Lung microvascular endothelial cell (primary cell): ENCODE measurements at places on chromosomes 5 and 9. TPM values are rescaled to one million over a fixed set of nuclear protein-coding genes. Genes with fewer than 3 reads are reported as not detected.

DNA sequence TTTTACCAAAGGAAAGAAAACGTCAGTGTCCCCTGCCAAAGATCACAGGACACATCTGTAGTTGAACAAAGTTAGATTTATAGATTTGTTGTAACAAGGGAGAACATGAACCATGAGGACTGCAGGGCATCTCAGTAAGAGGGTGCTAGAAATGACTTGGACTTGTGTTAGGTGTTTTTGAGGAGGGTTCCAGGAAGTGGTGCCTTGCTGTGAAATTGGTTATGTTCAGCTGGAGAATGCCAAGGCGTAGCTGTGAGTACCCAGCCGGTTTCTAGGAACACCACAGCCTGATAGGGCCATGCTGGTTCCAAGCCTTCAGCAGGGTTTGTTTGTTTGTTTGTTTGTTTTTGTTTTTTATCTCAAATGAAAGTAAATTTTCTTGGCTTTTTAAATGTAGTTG lies 5.3 kb downstream of the SPEF2 start:
- no peak for DNase-seq

DNA sequence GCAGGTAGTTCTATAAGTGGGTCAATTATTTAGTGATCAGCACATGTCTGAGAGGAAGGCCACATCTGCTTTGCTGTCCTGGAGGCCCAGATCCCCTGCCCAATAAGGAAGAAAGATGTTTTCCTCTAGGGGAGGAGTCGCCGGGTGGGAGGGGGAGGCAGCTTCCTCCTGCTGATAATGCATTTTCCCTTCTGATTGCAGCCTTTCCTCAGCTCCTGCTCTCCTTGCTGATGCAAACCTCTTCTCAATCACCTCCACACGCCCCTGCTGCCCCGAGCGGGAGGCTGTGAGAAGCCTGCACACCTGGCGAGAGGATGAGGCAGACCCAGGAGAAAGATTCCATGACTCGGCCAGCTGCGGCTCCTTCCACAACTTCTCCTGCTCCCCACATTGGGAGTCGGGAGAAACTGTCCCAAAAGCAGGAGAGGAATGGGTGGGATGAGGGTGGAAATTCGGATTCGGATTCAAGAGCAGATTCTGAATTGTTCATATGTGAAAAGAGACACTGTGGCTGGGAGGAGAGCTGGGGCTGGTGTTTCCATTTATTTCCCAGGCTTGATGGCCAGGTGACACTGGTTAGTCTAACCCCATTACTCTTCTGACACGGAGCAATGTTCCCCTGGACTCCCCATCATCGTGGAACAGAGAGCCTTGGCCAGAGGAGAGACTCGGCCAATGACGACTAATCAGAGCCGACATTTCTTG lies 6.8 kb upstream of the NTNG2 start:
- DNase-seq, result no peak

Gene SLC44A1
- total RNA-seq, result 10.1 and 16.6 TPM in 2 replicates

Gene NR6A1
- 0.22 and 1.2 TPM in 2 replicates for total RNA-seq

Gene PCDHB6
- total RNA-seq, result under 0.01 and 0.20 TPM in 2 replicates

DNA sequence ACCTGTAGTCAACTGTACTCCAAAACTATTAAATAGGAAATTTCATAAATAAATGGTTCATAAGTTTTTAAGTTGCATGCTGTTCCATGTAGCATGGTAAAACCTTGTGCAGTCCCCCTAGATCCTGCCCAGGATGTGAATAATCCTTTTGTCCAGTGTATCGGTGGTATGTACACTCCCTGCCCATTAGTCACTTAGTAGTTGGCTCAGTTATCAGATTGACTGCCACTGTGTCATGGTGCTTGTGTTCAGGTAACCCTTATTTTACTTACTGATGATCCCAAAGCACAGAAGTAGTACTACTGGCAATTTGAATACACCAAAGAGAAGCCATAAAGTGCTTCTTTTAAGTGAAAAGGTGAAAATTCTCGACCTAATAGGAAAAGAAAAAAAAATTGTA lies 134.2 kb downstream of the RNF180 start:
- DNase-seq, result no peak

Gene CRHBP
- not detected in 2 replicates for total RNA-seq

GRCh38 chr5:176806137-176806536 lies 4.2 kb upstream of the UNC5A start:
- peak; percentile 42 for DNase-seq

GRCh38 chr9:32426278-32426939 lies 42.0 kb downstream of the ACO1 start:
- DNase-seq, result no peak

DNA sequence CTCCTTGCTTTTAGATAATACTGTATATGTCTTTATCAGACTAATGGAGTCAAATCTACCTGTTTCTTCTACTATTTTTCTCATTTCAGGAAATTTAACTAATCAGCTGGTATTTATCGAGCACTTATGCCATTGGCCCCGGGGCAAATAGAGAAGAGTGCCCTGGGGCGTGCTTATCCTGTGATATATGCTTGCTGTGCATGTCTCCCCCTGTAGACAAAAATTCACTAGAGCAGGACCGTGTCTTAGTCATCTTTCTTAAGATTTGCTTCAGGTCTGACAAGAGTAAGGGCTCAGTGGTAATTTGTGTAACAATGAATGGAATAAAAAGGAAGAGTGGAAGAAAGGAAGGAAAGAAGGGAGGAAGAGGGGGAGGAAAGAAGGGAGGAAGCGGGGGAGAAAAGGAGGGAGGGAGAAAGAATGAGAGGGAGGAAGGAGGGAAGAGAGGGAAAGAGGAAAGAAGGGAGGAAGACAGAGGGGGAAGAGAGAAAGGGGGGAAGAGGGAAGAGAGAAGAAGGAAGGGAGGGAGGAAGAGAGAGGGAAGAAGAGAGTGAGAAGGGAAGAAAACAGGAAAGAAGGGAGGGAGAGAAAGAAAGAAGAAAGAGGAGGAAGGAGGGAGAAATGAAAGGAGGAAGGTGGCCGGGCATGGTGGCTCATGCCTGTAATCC lies 295.7 kb upstream of the PANK3 start:
- DNase-seq, result no peak

Gene ERCC8
- 12.0 and 12.7 TPM in 2 replicates for total RNA-seq

GRCh38 chr9:99660191-99660636 lies 161.5 kb upstream of the NR4A3 start:
- DNase-seq, result no peak

Gene SHOC1
- not detected in 2 replicates for total RNA-seq

DNA sequence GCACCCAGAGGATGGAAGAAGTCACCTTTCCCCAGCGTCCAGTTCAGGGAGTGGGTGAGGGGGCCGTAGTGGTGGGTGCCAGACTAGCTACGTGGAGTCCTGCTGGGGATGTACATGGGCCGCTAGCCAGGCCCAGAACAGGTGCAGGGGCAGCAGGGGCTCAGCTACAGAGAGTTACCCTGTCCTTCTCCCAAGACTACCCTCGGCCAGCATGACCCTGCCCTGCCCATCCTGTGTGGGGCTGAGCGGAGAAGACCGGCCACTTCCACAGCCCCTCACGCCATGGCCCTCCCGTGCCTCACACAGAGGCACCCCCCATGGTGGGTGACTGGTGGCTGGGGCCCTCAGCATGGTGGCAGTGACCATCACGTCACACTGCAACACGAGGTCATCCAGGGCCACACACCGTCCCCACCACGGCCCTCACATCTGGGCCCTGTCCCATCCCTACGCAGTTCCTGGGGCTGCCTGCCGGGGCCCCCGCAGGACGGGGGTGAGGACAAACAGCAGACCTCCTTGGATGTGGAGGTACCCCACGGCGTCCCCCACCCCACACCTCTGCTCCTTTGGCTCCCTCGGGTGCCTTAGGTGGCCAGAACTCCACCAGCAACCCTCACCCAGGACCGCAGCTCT lies 977 bp upstream of the DPP7 start:
- no peak for DNase-seq

- peak; percentile 6 for DNase-seq
Observed at GRCh38 chr5:14036947-14037346, 92.5 kb upstream of the DNAH5 start.

Gene HIGD2A
- 35.1 and 41.3 TPM in 2 replicates for total RNA-seq

GRCh38 chr5:150116667-150117400 lies 30.5 kb upstream of the CSF1R start:
- DNase-seq, result no peak

- no peak for DNase-seq
Observed at GRCh38 chr9:3511551-3511950, 14.2 kb downstream of the RFX3 start.

GRCh38 chr5:129500101-129500500 lies 40.0 kb downstream of the ADAMTS19 start:
- DNase-seq, result no peak
